ENCODE measurements at places on chromosomes 2 and 18.

GRCh38 chr2:146721486-146721885 is 1123.3 kb upstream of the ACVR2A start:
- DNase-seq, result no peak

DNA sequence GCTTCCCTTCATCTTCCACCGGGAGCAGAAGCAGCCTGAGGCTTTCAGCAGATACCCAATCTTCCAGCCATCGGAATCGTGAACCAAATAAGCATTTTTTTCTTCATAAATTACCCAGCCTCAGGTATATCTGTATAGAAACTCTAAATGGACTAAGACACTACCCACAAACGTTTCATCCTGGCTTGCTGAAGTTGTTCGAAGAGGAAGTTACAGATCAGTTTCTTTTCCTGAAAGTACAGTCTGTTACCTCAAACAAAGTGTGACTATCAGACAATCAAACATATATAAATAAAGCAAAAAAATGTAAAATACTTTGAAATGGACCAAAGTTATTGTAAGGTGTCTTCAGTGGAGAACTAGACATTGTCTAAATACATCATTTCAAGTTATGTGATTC is 97.9 kb downstream of the MREG start:
- DNase-seq, result no peak

DNA sequence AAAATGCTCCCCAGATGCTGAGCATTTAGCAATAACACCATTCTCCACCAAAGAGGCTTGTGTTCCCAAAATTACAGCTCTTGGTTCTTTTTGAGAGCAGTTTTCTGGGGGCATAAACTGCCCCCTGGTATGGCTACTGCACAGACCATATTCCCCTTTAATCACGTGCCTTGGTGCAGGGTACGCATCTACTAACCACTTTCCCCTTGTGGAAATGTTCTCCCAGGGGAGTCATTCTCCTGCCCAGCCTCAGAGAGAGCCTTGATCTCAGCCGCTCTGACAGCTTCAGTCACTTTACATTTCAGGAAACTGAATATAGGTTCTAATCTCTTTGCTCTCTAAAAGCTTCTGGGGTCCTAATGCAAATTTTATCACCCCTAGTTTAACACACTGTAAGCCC is 44.7 kb upstream of the EML6 start:
- peak; percentile 10 for DNase-seq

GRCh38 chr2:143803936-143804335 is 674.7 kb downstream of the ARHGAP15 start:
- no peak for DNase-seq

DNA sequence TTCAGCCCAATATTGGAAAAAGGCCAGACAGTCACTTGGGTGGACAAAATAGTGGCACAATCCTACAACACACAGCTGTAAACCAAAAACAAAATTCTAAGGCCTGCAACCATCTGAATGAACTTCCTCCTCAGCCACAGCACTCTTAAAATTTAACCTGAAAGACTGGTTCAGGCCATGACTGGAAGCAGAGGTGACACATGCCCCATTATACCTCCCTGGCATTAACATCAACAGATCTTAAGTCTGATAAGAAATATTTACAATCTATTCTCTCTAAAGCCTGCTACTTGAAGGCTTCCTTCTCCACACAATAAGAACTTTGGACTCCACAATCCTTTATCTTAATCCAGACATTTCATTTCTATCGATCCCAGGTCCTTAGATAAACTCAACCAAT is 192.4 kb upstream of the LRP1B start:
- DNase-seq, result no peak

GRCh38 chr2:1088192-1088860 is 137.7 kb downstream of the SNTG2 start:
- DNase-seq, result no peak

GRCh38 chr18:51767293-51767692 is 569.8 kb upstream of the MEX3C start:
- no peak for DNase-seq

DNA sequence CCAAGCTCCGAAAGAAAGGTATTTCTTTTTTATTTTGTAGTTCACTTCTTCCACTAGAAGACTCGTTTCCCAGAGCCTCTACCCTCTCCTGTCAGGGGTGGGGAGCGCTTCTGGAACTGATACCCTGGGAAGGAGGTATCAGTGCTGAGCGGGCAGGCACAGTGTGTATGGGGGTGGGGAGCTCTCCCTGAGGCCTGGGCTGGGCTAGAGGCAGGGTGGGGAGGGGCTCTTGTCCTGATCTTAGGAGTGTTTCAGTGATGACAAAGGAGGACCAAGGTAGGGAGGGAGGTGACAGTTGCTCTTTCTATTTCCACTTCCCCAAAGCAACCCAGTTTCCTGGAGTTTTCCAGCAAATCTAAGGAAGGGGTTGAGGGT is 65.4 kb downstream of the ARHGAP25 start:
- no peak for DNase-seq

DNA sequence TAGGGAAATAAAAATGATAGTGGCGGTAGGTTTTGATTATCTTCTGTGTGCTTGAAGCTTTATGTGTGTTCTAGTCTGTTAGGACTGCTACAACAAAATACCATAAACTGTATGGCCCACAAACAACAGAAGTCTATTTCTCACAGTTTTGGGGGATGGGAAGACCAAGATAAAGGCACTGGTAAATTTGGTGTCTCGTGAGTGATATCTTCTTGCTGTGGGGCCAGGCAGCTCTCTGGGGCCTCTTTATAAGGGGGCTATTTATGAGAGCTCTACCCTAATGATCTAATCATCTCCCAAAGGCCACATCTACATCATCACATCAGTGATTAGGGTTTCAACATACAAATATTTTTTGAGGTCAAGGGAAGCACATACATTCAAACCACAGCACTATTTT is 86.8 kb upstream of the SPHKAP start:
- no peak for DNase-seq

- DNase-seq, result no peak
These were observed 49.6 kb upstream of the RPL31 start for GRCh38 chr2:100952512-100952911.

- peak; percentile 59 for DNase-seq
These were observed 64.7 kb downstream of the LRRFIP1 start for GRCh38 chr2:237691908-237692600.

- no peak for DNase-seq
These were observed 23.6 kb upstream of the ATIC start for GRCh38 chr2:215288112-215288815.

DNA sequence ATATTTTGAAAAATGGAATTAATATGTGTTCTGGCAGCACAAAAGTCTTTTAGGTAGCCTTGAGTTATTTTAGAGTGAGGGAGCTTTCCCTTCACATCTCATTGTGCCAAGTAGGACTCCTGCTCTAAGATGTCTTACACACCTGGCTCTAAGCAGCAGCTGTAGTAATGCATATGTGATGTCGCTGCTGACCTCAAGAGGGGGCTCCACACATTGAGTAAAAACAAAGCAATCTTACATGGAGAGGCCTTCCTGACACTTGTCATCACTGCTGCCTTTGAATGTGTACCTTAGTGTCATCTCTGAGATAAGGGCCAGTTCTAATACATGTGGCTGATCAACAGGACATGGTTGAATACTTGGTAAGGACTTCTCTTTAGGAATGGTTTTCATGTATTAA is 75.8 kb downstream of the ACTR3 start:
- DNase-seq, result no peak

DNA sequence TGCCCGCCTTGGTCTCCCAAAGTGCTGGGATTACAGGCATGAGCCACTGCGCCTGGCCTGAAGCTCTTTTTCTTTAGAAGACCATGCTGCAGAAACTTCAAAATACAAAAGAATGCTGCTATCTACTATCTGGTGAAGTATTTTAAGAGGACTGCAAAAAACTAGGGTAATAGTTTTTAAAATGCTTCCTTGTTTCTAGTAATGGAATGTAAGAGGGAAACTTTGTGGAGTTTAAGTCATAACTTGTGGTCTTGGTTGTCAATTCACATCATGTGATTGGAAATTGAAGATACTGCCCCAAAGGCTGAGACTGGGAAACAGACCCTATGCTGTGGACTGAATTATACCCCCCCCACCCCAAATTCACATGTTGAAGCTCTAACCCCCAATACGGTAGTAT is 68.3 kb downstream of the B3GNT2 start:
- DNase-seq, result no peak

- peak; percentile 74 for DNase-seq
These were observed 99.7 kb downstream of the MEP1B start for GRCh38 chr18:32289483-32290075.

- no peak for DNase-seq
These were observed 313.3 kb downstream of the MBD2 start for GRCh38 chr18:53911200-53911599.

- DNase-seq, result no peak
These were observed 160.9 kb upstream of the COL3A1 start for GRCh38 chr2:188813315-188813714.

DNA sequence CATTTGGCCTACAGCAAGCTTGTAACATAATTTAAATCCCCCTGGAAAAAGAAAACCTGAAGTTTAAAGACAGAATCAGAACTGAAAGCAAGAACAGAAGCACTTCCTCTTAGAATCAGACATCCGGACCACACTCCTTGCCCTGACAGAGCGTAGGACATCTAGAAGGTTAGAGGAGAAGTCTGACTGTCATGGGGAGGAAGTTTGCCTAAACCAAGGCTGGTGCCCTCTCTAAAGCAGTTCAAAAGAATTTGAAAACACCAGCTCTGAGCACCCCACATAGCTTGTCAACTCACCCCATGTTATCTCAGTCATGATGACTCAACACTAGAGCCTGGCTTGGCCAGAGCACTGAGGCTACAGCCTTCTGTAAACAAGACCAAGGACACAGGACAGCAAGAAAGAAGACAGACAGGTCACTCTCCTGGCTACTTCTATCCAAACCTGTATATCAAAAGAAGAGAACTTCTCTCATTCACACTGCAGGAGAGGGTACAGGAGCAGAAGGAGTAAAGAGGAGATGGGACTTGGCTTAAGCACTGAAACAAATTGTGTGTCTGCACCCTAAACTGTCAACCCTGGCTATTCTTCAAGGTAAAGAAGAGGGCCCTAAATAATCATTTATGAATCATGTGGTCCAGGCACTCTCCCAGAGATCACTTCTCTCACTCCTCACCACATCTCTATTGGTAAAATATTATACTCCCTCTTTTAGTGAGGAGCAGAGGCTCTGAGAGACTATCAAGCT is 198.6 kb downstream of the MEMO1 start:
- no peak for DNase-seq

DNA sequence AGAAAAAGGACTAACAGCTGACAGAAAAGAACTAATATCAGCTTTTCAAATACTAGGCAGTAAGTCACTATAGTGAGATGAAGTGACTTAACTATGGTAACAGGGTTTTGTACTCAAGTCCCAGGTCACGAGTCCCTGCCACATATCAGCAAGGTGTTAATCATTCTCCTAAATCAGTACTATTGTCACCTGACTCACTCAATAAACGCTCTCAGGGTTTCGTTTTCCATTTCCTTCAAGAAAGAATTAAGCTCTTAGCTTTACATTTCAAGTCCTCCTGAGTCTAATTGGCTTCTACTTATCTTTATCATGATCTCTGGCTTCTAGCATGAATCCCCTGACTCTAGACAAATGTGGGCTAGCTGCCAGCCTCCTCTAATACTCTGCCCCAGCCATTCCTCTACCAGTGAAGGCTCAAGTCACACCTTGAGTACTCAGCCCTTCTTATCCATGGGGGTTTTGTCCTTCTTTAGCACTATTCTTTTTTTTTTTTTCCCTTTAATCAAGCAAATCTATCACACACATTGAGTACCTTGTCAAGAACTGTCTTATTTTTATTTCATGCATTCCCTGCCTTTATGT is 20.0 kb downstream of the BUB1 start:
- DNase-seq, result no peak

DNA sequence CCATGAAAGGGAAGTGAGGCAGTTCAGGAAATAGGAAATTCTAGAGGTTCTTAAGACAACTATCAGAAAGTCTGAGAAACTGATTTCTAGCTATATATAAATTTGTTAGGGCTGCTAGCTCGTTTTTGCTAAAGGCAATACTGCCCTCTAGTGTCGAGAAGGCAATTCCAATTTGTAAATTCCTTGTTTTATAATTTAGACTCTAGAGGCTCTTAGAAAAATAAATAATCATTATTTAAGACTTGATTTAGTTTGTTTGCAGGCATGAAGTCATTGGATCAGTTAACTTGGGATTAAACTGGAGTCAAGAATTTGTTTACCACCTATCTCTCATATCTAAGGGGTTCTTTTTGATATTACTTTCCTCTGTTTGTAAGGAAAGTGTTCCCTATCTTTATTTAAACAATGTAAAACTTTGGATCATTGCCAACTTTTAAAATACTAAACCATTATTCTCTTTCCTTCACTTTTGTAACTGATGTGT is 66.2 kb downstream of the ACVR2A start:
- peak; percentile 9 for DNase-seq

GRCh38 chr2:134041877-134042276 is 212.0 kb upstream of the MGAT5 start:
- no peak for DNase-seq

DNA sequence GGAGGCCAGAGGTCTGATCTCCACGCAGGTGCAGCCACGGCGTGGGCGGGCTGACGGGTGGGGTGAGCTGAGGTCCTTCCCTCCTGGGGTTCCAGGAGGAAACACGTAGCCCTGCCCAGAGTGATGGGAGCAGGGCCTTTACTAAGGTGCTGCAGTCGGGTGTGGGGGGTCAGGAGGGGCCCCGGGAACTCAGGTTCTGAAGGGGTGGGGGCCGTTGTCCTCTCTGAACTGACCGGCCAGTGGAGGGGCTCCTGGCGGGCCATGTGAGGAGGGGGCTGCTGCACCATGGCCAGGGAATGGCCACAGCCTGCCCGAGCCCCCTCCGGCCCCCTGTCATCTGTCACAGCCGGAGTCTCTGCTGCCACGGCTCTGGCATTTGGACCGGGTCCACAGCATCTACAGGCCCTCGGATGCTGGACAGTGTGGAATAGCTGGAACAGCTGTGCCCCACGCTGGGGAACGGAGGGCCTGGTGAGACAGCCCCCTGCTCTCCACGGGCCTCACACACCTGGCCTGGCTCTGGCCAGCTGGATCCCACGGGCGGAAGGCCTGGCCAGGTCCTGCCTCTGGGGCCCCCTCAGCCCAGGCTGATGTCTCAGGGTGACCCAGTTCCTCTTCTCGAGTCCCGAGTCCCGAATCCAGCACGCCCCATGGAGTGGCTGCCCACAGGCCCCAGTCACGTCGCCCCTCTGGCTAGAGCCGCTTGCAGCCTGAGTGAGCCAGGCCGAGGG is 145.6 kb upstream of the GPC1 start:
- no peak for DNase-seq

GRCh38 chr2:9703085-9703678 is 72.4 kb upstream of the YWHAQ start:
- peak; percentile 27 for DNase-seq

Measured in NCI-H1092 (cell line).